Right renal cortex interstitium (tissue), 3 donors: ENCODE measurements at places on chromosomes 11 and 22.

GRCh38 chr11:9757809-9758636, 94.1 kb downstream of the SWAP70 start:
- DNase-seq, result no peak

DNA sequence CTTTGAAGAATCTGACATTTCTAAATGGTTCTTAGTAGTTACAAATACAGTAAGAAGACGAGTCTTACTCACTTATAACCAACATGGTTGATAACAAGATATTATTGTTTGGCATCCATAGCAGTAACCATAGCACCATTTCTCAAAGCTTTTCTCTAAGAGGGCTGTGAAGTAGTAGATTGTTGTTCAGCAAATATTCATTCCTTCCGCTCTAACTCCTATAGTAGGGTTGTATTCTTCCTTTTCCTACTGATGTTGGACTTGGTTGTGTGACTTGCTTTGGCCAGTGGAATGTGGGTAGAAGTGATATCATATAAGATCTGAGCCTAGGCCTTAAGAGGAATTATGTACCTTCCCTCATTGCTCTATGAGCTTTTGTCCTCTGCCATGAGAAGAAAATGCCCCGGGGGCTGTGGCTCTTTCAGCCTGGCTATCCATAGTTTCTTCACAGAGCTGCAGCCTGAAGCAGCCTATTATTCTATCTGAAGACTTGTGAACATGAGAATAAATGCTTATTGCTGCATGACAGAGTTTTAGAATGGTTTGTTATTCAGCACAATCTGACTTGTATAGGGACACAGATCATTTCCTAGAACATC, 28.9 kb upstream of the ZBED5 start:
- DNase-seq, result no peak

DNA sequence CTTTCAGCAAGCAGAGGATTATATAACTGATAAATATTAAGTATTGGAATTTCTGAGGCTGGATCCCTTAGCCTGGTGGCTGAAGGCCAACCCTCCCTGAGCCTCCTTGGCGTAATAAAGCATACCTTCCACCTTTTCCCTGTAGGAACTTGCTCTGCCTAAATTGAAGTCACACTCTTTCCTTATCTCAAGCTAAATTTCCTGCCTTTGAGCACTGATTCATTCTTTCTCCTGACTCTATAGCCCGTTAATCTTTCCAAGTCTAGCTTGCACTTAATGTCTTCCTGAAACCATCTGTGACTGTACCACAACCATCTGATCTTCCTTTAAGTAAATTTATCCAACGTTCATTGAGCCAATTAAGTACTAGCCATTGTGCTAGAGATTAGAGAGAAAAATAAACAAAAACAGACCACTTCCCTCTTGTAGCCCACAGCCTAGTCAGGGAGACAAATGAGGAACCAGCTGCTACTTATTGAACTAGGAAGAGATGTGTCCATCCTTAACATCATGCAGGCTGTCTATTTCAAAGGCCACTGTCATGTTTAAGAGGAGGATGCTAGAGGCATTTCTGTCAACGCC, 62.9 kb downstream of the GRK3 start:
- no peak for DNase-seq

GRCh38 chr11:58845386-58845785, 882 bp upstream of the GLYATL2 start:
- DNase-seq, result no peak

DNA sequence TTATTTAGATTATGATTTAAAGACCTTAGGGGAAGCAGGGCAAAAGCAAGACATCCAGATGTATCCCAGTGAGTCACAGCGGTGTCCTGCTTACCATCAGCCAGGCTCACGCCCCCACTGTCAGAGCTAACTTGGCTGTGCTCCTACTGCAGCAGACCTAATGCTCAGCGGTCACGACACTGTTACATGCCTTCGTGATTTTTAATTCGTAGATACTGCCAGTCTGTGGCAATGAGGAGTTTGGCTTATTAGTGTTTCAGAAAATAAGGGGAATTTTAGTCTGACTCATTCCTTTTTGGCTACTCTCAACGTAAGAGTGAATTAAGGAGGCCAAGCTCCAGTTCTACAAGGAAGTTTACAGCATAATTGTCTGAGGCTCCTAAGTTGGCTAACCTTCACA, 22.7 kb downstream of the EFCAB6 start:
- no peak for DNase-seq

DNA sequence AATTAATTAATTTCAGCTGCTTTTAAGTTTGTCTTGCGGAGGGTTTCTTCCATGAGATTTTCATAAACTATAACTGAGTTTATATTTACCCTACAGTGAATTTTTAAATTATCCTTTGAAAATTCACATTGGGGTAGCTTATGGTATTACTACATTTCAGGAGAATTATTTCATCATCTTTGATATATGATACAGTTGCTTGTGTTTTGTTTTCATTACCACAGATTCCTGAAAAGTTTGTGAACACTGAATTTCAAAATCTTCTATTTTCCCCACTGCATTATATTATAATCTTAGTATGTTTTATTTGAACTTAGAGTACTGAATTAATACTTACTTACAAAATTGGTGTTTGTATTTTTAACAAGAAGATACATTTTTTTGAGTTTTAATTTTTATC, 24.4 kb downstream of the METTL15 start:
- no peak for DNase-seq

DNA sequence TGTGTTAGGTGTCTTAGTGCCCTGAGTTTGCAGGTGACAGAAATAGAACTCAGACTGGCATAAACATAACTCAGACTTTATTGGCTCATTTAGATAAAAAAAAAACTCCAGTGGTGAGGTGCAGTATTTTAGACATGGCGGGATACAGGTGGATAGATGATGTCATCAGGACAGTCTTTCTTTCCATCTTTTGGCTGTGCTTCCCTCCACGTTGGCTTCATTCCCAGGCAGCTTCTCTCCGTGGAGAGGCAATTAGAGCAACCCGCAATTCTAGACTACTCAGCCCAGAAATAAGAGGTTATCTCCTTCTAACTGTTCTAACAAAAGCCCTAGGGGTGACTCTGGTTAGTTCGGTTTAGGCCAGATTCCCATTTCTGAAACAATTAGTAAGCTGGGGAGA, 40.5 kb downstream of the NCAM1 start:
- DNase-seq, result no peak

DNA sequence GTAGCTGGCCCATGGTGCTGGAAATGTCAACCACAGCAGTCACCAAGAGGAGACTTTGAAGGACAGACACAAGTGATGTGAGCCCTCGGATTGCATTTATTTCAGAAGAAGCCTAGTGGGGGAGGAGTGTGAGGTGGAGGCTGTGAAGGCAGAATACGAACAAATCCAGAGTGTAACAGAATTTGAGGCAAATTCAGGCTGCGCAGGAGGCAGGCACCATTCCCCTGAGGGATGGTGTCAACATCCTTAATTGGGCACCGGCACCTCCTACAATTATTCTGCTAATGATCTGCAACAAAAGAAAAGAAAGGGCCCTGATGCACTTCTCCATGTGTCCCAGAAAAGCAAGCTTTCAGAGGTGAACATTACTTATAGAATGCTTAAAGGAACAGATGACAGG, 32.2 kb downstream of the CWC15 start:
- no peak for DNase-seq

DNA sequence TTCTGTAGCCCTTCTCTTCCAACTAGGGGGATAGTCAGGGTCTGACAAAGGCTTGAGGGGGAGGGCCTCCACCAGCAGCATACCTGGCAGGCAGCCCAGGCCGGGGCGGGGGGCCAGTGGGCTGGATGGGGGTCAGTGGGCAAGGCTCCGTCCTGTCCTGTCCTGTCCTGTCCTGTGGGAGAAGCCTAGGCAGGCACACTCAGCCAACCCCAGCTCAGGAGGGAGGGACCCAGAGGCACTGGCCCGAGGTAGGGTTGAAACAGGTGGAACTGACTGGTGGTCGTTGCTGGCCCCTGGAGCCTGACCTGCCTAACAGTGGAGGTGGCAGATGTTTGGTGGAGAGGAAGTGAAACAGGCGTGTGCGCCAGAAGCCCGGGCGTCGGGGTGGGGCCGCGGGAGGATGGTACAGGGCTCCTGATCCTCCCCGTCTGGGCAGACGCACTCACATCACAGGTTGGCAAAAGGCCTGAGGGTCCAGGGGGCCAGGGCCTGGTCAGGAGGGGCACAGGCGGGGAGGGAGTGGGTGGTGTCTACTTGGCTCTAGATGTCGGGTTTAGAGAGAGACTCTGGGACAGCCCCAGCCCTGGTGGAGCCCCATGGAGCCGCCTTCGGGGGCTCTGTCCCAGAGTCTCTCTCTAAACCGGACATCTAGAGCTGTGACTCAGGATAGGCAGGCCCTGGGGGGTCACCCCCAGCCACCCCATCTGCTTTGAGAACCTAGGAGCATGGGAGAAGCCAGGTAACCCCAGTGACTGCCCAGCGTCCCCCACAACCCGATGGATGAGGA, 32.5 kb upstream of the GRAMD4 start:
- no peak for DNase-seq

DNA sequence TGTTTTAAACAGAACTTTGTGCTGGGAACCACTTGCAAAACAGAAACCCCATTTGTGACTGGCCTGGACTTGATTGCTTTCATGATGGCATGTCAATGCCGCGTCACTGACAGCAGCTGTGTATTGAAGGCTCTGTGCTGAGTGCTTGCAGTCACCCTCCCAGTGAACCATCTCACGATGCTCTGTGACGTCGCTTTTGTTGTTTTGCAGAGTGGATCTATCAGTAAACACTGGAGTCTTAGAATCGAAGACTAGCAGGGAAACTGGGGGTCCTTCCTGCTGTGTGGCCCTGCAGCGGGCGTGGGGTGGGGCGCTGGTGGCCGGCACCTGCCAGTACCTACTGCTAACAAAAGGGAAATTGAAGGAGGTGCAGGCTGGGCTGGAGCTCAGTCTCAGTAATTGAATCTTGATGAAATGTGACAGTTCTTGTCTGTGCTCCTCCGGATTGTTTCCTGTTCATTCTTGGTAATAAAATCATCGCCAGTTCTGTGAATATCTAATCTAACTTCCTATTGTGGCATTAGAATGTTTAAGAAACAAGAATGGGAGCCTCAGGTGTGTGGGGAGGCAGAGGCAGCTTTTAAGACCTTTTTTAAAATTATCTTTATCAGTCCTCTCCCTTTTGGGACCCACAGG, 50.5 kb upstream of the PARVG start:
- no peak for DNase-seq

DNA sequence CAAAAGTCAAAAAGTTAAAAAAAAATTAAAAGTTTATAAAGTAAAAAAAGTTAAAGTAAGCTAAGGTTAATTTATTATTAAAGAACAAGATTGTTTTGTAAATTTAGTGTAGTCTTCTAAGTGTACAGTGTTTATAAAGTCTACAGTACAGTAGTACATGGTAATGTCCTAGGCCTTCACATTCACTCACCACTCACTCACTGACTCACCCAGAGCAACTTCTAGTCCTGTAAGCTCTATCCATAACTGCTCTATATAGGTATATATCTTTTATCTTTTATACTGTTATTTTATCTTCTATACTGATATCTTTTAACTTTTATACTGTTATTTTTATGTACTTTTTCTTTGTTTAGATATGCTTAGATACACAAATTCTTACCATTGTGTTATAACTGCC, 11.2 kb downstream of the C2CD3 start:
- DNase-seq, result no peak

DNA sequence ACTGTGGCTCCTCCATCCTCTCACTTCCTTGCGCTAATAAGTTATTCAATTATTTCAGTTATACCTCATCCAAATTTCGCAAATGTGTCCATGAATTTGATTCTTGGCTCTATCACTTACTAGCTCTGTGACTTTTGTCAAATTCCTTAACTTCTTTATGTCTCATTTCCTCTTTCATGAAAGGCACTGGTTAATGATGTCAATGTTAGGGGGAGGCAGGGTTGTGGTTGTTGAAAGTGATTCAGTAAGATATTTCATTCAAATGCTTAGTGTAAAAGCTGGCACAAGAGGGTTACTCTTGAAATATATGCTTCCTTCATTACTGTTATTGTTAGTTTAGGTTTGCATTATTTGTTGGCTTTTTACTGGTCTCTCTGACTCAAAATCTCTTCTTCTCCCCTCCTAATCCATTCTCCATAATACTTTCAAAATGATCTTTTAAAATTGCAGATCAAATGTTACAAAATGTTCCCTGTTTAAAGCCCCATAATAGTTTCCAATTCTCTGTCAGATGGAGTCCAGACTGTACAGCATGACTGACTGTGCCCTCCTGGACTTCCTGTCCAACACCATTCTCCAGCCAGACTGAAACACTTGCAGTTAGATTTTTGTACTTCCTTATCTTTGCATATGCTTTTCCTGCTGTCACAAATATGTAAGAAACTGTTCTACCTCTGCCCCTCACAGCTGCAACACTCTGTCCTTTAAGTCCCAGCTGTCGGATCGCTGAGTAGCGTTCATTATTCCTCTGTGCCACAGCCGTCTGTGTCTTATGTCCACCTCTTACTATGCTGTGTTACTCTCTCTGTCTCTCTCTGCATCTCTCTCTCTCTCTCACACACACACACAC, 510.6 kb upstream of the RAG2 start:
- no peak for DNase-seq

GRCh38 chr11:113082341-113082955, 121.2 kb downstream of the NCAM1 start:
- no peak for DNase-seq

GRCh38 chr11:2713094-2713493, 13.3 kb upstream of the KCNQ1OT1 start:
- DNase-seq, result no peak

GRCh38 chr22:31952094-31952401, 7.7 kb downstream of the YWHAH start:
- DNase-seq, result no peak

- no peak for DNase-seq
Observed at GRCh38 chr11:40204228-40204627, 1255.2 kb downstream of the LRRC4C start.

GRCh38 chr11:44010789-44011251, 37.0 kb upstream of the ACCSL start:
- no peak for DNase-seq
